Astrocyte of the cerebellum (primary cell): ENCODE measurements at places on chromosomes 7 and 10.

DNA sequence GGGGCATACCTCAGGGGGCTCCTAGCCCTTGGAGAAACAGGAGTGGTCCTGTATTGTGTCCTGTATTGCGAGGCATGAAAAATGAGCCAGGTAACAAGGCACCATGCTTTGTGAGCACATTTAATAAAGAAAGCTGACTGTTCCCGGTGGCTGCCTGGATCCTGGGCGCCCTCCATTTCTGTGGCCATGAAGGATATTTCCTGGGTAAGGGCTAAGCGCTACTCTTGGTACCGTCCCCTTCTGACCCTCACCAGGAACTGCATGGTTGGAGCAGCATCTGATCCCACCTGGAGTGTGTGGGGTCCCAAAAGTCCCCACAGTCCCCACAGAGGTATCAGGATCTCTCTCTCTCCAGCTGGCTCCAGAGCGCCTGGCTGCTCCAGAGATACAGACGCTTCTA lies 139.5 kb downstream of the MAPK8 start:
- DNase-seq: no peak

- DNase-seq: no peak
These were observed 162.6 kb downstream of the BICC1 start for GRCh38 chr10:58675321-58675720.

DNA sequence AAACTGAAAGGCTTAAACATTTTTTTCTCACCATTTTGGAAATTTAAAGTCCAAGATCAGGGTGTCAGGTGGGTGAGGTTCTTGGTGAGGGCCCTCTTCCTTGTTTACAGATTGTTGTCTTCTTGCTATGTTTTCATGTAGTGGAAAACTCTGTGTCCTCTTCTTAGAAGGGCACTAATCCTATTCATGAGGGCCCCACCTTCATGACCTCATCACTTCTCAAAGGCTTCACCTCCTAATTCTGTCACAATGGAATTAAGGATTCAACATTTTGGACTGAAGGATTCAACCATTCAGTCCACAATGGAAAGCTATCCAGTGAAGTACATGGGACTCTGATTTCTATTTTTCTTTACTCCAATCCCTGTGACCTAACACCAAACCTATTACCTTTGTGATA lies 27.3 kb downstream of the MACC1 start:
- no peak for DNase-seq

DNA sequence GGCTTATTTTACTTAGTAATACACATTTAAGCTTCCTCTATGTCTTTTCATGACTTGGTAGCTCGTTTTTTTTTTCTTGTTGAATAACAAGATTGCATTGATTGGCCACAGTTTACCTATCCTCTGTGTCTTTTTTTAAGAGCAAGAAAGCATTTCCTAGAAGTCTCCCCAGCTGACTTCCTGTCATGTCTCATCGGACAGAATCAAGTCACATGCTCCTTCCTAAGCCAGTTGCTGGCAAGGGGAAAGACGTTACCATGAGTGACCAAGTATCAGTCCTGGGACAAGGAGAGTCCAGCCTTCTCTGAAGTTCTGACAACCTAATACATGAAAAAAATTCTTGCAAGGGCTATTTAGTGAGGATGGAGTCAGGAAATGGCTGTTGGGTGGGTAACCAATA lies 24.9 kb upstream of the SFRP5 start:
- no peak for DNase-seq

- no peak for DNase-seq
These were observed 11.8 kb upstream of the TIAL1 start for GRCh38 chr10:119608316-119609155.

GRCh38 chr10:11429439-11430052 lies 181.9 kb downstream of the USP6NL start:
- DNase-seq: no peak

DNA sequence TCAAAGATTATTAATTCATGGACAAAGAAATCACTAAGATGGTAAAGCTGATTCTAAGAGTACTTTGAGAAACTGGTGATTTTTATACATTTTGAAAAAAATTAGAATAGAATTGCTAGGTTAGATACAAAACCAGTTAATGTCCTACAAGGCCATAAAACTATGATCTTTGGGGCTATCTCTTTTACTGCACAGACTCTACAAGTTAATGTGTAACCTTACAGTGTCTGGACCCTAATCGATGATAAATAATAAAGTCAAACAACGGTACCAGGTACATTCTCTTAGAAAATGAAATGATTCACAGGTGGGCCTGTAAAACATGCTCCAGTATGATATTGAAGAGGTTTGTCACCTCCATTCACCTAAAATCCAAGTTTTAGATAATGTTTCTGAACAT lies 199.8 kb upstream of the LYZL1 start:
- DNase-seq: no peak

GRCh38 chr7:142438235-142438922 lies 180.5 kb upstream of the PRSS58 start:
- DNase-seq: no peak

GRCh38 chr10:26733750-26734568 lies 36.5 kb downstream of the PDSS1 start:
- DNase-seq: no peak

GRCh38 chr7:121385800-121386179 lies 10.3 kb downstream of the FAM3C start:
- DNase-seq: no peak

- DNase-seq: no peak
These were observed 142.0 kb downstream of the CELF2 start for GRCh38 chr10:11159543-11160215.

- DNase-seq: no peak
These were observed 36.4 kb downstream of the MINPP1 start for GRCh38 chr10:87541114-87541513.

- no peak for DNase-seq
These were observed 504.8 kb downstream of the NXPH1 start for GRCh38 chr7:8938044-8938805.

- DNase-seq: no peak
These were observed 15.9 kb downstream of the TRIM56 start for GRCh38 chr7:101100858-101101847.

GRCh38 chr7:93148144-93148543 lies at the start of gene SAMD9L:
TSS of gene SAMD9L (minus strand) at chr7:93148385. CDS start at chr7:93135971, 12,414 bp downstream.
- no peak for DNase-seq

GRCh38 chr7:156942708-156943090 lies 6.8 kb upstream of the NOM1 start:
- DNase-seq: no peak

DNA sequence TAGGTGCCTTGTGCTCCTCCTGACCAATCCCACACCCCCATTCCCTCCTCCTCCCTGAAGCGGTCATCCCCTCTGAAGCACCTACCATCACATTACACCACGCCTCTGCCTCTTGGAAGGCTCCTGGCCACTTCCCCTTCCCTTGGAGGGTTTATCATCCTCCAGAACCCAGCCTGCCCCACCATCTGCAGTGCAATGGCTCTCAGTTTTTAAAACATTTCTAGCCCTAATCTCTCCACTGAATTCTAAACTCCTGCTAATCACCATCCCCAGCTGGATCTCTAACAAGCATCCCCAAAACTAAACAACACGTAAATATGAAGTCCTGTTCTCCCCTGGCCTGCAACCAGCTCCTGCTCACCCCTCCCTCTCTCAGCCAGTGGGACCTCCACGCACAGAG lies 70.6 kb downstream of the PIP4K2A start:
- no peak for DNase-seq

- DNase-seq: no peak
These were observed 106.3 kb downstream of the ATXN7L1 start for GRCh38 chr7:105769901-105770628.

GRCh38 chr7:50359995-50360925 lies 55.7 kb downstream of the IKZF1 start:
- no peak for DNase-seq

DNA sequence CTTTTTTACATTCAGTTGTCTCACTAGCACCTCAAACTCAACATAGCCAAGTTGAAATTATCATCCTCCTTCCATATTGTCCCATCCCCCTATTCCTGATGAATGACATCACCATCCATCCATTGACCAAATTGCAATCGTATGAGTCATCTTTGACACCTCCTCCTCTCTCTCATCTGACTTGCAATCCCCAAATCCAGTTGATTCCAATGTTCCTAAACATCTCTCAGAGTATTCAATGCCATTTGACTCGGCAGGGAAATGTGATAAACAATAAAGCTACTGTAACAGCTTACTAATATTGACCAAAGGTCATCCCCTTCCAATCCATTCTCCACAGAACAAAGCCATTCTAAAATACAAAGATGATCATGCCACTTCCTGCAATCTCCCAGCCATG lies 1047.8 kb downstream of the NRG3 start:
- no peak for DNase-seq

DNA sequence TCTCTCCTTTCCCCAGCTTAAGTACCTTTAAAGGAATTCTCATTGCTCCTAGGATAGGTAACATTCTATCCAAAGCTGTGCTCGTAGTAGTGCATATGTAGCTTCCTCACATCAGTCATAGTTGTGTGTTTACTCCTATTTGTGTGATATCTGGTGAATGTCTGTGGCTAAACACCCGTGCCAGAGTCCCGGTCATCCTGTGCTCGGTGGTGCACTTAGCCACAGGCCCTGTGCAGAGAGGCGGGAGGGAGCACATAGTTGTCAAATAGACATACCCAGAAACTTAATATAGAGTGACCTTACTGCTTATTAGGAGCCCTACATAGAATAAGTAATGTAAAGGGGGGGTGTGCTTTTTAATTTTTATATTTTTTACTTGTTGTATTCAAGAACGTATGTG lies 76.6 kb downstream of the RBM33 start:
- DNase-seq: no peak

- no peak for DNase-seq
These were observed 24.3 kb downstream of the NUP42 start for GRCh38 chr7:23205909-23206767.

DNA sequence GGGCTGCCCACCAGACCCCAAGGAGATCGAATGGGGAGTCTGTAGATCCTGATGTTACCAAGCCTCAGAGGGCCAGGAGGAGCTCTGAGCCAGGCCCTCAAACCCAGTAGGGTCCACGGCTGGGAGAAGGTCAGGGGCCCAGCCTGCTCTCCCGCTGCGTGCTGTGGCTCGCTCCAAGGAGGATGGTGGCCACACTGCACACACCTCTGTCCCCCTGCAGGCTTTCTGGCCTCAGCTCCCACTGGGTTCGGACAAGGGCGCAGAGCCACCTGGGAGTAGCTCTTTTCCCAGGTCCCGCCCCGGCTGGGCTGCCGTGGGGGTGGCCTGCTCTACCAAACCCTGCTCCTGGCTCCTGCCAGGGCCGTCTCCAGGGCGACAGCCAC lies 175.8 kb downstream of the ZNF248 start:
- no peak for DNase-seq

DNA sequence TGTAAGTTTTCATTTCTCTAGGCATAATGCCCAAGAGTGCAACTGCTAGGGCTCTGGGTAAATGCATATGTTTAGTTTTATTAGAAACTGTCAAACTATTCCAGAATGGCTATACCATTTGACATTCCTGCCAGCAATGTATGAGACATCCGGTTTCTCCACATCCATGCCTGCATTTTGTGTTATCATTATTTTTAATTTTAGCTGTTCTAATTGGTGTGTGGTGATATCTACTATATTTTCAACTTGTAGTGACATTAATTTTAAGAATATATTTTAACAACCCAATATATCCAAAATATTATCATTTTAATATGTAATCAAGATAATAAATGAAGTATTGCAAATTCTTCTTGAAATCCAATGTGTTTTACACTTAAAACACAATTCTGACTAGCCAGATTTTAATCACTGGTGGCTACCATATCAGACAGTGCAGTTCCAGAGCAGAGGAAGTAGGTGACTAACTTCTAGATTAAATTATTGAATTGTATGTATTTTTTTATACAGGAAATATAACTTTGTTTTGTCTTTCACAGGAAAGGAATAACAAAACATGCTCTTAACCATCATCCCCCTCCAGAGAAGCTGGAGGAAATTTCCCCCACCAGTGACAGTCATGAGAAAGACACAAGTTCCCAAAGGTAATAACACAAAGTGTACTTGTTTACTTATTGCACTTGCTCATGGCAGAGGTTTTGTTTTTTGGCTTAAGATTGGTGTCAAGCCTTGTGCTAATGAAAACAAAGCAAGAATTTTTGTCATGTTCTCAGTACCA lies 6.4 kb downstream of the FAM149B1 start:
- DNase-seq: no peak

DNA sequence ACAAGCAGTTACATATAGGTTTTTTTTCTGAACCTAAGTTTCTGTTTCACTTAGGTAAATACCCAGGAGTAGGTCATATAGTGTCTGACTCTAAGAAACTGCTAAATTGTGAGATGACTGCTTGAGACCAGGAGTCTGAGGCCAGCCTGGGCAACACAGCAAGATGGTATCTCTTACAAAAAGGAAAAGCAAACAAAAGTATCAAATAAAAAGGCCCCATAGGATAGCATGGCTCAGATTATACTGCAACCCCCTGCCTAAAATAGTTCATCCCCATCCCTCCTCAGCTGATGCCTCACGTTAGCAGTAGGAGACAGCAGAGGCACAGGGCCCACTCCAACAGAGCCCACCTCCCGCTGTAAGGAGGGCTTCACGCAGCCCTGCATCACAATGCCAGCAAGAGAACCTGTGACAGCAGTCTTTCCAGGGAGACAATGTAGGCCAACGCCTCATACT lies 90.3 kb downstream of the SRPK2 start:
- DNase-seq: no peak

- DNase-seq: no peak
These were observed 59.0 kb upstream of the TAS2R16 start for GRCh38 chr7:123054357-123055133.

- DNase-seq: no peak
These were observed 187.4 kb downstream of the RNLS start for GRCh38 chr10:88395677-88396076.

GRCh38 chr7:22460363-22460988 lies 39.5 kb downstream of the STEAP1B start:
- no peak for DNase-seq

DNA sequence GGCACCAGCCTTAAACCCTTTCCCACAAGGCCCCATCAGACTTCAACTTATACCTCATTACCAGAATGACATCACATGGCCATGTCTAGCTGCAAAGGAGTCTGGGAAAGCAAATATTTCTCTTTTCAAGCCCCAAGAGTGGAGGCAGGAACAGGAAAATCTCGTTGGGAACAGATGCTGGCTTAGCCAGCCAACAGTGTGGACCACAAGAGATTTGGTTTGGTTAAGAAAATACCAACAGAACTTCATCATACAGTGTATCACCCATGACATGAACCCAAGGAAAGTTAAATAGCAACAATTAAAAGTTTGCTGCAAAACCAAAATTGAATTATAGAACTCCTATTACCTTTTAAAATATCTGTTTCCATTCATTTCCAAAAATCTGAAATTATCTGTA lies 2.2 kb upstream of the MET start:
- no peak for DNase-seq

- no peak for DNase-seq
These were observed 269.9 kb downstream of the BAMBI start for GRCh38 chr10:28947171-28947570.

GRCh38 chr10:1157615-1157933 lies 101.4 kb downstream of the WDR37 start:
- DNase-seq: no peak

GRCh38 chr7:101017064-101017777 lies 2.7 kb upstream of the MUC17 start:
- peak; percentile 6 for DNase-seq

- no peak for DNase-seq
These were observed 8.7 kb downstream of the PITRM1 start for GRCh38 chr10:3163879-3164278.
